Stimulated activated CD8-positive, alpha-beta memory T cell treated with anti-CD3 and anti-CD28 coated beads, Interleukin-15, amount 100 ng/mL, for 24 hours (primary cell): ENCODE measurements at places on chromosomes 12 and 14.
A peak's percentile ranks its signal among the peaks of the same experiment; 100 is the strongest.

- DNase-seq = no peak
Observed at GRCh38 chr12:52383331-52383730, 2.1 kb downstream of the KRT84 start.

DNA sequence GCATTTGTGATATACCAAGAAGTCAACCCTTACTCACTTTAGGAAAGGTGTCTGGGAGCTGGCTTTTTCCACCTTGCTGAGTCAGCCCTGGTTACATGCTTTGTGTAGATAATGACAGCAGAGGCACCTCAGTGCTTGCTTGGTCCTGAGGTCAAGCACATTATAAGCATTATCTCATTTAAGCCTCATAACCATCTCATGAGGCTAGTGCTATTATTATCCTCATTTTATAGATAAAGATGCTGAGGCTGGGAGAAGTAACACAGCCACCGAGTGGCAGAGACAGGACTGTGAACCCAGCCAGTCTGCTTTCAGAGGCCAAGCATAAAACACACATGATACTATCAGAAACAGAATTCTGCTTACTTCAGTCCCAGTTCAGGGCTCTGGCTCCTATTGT is 29.4 kb downstream of the MAX start:
- DNase-seq = no peak

GRCh38 chr12:64824500-64825142 is at the start of gene TBC1D30:
TSS of gene TBC1D30 (plus strand) at chr12:64824647. CDS start at chr12:64824880, 233 bp downstream.
- DNase-seq = peak; percentile 11

GRCh38 chr12:47545938-47546609 is 159.8 kb downstream of the RPAP3 start:
- DNase-seq = no peak

GRCh38 chr14:90519262-90519920 is 122.6 kb downstream of the CALM1 start:
- no peak for DNase-seq

DNA sequence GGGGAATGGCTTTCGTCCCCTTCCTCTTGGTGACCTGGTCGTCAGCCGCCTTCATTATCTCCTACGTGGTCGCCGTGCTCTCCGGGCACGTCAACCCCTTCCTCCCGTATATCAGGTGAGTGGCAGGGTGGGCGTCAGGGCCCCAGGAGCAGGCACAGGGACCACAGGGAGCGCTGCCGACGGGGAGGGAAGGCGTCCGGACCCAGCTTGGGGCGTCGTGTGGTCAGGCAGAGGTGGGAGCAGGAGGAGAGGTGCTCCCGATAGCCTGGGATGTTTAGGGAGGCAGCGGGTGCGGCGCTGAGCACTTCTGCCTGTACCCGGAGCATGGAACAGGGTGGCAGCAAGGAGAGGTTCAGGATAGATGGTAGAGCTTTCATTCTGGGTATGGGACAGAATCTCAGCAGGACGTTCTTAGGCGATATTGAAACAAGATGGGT is 444 bp downstream of the DRAM1 start:
- DNase-seq = no peak

DNA sequence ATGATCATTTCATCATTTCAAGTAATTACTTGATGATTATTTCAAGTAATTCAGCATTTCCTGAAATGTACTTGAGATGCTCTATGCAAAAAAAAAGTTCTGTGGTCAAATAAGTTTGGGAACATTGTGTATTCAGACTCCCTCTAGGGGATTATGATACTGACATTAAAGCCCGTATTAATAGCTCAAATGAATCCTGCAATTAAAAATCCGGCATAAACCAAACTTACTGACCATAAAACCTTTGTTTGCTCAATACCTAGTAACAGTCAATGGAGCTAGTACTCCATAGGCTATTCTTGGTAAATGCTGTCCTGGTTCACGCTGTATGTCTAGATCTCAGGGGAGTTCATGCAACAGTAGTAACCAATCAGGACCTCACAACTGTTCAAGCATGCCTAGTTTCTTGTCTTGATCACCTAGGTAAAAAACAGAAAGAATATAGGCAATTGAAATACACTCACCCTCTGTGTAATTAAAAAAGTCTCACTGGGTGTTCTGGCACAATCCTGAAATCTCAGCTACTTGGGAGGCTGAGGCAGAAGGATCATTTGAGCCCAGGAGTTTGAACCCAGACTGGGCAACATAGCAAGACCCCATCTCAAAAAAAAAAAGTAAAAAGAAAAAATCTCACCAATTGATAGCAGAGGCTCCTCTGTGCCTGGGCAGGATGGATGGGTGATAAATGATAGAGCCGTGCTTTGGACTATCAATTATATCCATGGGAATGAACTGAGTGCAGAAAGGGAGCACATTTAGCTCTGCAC is 14.1 kb downstream of the ALDH1L2 start:
- DNase-seq = no peak

GRCh38 chr12:116563262-116563661 is 4.1 kb downstream of the MAP1LC3B2 start:
- no peak for DNase-seq

GRCh38 chr14:90556666-90557450 is 160.0 kb downstream of the CALM1 start:
- DNase-seq = no peak

DNA sequence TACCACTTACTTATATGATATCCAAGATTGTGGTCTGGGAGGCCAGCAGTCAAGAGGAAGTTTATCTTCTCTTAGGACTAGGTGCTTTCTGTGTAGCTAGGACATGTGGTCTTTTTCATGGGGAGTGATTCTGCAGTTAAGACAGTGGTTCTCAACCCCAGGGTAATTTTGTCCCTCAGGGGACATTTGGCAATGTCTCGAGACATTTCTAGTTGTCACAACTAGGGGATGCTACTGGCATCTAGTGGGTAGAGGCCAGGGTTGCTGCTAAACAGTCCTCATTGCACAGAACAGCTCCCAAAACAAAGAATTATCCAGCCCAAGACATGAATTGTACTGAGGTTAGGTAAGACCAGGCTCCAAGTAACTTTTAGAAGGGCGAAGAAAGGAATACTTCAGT is 20.0 kb downstream of the AMDHD1 start:
- no peak for DNase-seq

DNA sequence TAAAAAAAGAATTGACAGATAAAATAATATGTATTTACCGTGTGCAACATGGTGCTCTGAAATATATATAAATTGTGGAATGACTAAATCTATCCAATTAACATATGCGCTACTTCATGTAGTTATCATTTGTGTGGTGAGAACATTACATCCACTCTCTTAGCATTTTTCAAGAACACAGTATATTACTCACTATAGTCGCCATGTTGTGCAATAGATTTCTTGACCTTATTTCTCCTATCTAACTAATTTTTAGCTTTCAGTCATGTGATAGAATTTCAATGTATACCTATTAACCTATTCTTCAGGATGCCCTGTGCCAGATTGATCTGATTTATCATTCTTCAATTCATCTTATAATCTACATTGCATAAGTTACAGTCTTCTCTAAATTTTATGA is 178.6 kb downstream of the BCAT1 start:
- no peak for DNase-seq

DNA sequence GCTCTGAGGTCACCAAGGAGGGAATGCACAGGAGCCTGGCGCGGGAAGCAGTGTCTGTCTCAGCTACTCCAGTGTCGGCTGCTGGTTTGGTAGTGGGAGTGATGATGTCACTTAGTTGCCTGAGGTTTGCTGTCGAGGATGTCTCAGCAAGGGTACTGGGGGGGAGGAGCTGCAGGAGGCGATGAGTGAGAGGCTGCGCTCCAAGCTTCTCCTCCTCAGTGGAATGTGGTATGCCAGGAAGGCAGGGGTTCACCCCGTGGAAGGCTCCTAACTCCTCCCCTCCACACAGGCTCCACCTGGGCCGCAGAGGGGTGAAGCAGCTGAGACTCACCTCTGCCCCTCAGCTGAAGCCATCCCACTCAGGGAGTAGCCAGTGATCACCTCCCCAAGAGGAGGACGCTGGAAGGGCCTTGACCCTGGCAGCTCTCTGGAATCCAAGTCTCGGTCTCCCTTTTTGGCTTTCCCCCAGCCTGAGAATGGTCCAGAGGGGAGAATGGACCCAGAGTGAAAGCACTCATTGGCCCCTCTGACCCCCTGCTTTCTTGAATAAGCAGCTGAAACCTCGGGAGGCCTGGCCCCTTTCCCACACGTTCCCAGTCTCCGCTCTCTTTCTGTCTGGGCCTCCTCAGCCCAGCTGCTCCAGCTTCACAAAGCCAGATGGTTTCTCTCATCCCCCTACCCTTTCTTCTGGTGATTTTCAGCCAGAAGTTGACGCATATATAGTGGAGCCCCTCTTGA is 178.9 kb upstream of the FKBP4 start:
- no peak for DNase-seq

GRCh38 chr14:89827265-89827664 is 127.3 kb downstream of the EFCAB11 start:
- DNase-seq = no peak

GRCh38 chr14:23887536-23887935 is 66.0 kb upstream of the DHRS4 start:
- DNase-seq = no peak

GRCh38 chr12:22755629-22756028 is 130.7 kb downstream of the ETNK1 start:
- DNase-seq = no peak

DNA sequence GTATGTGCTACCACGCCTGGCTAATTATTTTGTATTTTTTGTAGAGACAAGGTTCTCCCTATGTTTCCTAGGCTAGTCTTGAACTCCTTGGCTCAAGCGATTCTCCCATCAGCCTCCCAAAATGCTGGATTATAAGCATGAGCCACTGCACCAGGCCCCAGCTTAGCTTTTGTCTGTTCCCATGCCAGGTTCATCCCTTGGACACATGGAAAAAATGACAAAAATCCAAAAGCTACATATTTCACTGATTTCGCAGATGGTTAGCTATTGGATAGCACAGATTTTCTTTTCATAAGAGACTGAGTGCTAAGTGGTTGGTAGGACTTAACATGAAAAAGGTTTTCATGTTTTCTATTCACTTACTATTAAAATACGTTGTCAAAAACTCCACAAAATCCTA is 286.6 kb upstream of the KITLG start:
- no peak for DNase-seq

DNA sequence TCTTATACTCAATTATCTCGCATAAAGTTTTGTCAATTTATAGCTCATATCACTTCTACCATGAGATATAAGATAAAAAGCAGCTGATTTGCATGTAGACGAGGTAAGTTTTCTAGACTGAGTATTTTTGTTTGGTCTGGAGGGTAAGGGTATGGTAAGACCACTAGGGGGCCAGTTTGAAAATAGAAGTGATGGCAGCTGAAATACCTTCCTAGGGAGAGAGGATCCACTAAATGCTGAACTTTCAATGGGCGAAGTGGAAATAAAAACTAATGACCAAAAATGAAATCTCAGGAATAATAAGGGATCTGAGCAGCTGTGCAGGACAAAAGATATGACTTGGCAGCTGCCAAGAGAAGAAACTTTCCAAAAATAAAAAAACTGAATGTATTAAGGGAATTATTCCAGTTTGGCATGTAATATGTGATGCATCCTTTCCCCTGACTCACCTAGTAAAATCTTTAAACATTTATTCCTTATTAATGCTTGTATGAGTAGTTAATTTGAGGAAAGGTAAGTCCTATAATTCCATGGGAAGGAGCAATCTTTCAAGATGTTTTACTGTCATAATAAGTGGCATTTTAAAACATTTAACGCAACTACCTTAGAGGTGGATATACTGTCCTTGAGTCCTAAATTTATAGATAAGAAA is 754.5 kb downstream of the C12orf50 start:
- DNase-seq = no peak

DNA sequence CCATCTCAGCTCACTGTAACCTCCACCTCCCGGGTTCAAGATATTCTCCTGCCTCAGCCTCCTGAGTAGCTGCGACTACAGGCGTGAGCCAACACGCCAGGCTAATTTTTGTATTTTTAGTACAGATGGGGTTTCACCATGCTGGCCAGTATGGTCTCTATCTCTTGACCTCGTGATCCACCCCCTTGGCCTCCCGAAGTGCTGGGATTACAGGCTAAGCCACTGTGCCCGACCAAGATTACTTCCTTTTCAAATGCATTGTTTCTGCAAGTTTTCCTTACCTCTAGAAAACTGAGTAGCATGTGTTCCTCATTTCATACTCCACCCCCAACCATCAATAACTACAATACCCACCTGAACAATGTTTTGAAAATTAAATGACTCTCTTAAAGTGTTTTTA is 13.1 kb downstream of the ARF6 start:
- no peak for DNase-seq

DNA sequence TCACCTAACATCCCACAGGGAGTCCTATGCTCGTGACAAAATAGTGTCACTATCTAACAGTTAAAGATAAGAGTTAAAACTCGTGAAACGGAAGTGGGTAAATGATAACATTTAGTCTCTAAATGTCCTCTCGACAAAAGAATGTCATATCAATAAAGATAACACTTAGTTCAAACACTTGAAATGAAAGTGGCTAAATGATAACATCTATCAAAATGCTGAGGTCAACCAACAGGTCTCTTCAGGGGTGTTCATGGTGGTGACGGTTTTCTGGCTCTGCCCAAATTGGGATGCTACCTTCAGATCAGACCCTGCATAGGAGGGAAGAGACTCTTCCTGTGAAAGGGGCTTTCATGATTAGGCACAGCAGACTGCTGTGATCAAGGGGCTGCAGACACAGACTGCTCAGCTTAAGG is 22.1 kb downstream of the IL26 start:
- DNase-seq = no peak

GRCh38 chr12:53622724-53623123 is 3.5 kb downstream of the ATF7 start:
- DNase-seq = no peak

GRCh38 chr14:22979748-22980392 is 2.5 kb downstream of the AJUBA start:
- DNase-seq = no peak

DNA sequence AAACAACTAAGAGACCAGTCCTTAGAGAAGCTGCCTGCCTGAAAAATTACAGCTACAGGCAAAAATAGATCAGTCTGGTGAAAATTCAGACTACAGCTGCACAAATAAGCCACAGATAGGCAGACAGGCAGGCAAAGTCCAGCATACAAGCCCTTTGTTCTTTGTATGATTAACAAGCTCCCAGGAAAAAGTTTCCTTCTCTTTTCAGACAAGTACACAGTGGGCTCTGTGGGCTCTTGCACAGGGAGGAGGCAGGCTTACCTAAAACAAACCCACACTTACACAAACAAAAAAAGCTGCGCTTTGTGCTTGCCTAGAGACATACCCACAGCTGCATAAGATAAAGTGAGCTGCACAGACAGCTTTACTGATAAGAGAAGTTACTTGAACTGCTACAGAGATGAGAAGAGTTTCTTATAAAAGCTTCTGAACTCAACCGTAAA is 7.7 kb downstream of the OR6C68 start:
- no peak for DNase-seq

- no peak for DNase-seq
Observed at GRCh38 chr12:14403711-14404196, 38.3 kb downstream of the ATF7IP start.
